Activated CD8-positive, alpha-beta memory T cell treated with anti-CD3 and anti-CD28 coated beads for 48 hours (primary cell): ENCODE measurements at places on chromosomes 2 and 18.

DNA sequence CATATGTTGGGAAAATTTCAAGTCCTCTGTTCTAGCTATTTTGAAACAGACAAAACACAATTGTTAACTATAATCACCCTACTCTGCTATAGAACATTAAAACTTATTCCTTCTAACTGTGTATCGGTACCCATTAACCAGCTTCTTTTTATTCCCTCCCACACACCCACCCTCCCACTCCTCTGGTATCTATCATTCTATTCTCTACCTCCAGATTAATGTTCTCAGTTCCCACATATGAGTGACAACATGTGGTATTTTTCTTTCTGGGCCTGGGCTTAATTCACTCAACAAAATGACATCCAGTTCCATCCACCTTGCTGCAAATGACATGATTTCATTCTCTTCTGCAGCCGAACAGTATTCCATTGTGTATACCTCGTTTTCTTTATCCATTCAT is 43.3 kb downstream of the EXOC6B start:
- no peak for DNase-seq

DNA sequence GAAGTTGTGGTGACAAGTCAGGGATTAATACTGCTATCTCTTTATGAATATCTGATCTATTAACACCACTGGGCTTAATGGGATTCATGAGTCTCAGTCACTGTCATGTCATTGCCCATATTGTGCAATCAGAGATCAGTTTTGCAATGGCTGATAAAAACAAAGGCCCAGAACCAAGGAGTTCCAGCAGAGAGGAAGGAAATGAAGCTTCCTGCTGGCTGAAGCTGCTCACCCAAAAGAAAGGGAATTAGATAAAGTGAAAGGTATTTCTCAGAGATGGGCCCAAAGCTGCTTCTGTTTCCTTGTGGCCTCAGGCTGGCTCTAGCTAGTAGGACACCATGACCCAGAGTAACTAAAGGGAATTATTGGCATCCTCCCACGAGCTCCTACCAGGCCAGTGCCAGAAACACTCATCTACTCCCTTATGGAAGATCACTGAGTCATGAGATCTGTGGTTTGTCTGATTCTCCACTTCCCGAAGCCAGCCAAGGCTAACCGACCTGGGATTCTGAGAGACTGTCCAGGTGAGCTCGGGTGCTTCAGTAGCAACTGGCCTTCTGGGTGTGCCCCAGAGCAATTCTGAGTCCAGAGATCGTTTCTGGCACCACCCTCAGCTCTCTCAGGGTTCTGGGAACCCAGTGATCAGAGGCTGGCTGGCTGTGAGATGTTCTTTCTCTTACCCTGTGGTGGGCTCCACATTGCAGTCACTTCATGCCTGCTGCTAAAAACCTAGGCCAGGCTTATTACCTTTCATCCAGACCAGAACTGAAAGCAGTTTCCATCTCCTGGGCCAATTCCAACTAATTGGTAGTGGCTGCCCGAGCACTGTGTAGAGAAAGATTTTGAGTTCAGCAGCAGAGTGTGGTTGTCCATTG is 129.5 kb upstream of the PELI1 start:
- DNase-seq, result no peak

- no peak for DNase-seq
Observed at GRCh38 chr2:45024600-45025291, 15.5 kb upstream of the SIX2 start.

- no peak for DNase-seq
Observed at GRCh38 chr2:64260093-64260803, 116.0 kb upstream of the PELI1 start.

DNA sequence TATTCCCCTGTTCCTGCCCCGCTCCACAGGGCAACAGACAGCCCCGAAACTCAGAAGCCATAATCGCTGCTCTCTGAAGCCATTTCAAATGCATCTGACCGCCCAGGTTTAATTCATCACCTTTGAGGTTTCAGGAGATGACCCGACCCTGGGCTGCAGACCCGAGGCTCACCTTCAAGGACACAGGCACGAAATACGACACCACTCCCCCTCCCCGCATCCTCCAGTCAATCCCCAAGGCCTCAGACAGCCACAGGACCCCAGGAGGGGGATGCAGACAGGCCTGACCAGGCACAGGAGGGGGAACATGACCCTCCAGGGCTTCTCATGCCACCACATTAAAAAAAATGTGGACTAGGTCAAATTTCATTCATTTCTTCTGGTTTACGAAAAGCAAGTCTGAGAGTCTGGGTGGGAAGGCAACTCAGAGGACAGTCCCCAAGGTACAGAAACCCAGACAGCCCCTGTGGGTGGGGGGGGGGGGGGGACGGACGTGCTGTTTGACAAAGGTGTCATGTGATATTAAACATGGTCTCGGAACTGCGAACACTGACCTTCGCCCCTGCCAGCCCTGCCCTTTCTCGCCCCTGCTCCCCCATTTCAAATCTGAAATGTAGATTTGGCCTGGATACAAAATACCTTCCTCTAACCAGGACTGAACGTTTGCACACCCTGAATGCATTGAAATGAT is 142.9 kb downstream of the BCL11A start:
- no peak for DNase-seq

- no peak for DNase-seq
Observed at GRCh38 chr2:205539603-205540002, 142.7 kb upstream of the NRP2 start.

DNA sequence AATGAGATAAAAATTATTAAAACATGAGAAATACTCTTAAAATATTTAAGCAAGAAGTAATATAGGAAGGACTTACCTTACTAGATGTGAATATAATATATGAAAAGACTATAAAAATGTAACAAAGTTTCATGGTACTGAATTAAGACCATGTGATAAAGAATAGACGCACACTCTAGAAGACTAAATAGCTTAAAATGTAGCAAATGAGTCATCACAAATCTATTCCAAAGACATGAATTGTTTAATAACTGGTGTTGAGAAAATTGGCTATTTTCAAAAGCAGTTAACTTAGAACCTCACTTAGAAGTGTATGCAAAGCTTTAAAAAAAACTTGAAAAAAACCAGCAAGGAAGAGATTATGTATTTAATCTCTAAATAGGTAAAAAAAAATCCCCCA is 64.1 kb downstream of the POLE4 start:
- no peak for DNase-seq

DNA sequence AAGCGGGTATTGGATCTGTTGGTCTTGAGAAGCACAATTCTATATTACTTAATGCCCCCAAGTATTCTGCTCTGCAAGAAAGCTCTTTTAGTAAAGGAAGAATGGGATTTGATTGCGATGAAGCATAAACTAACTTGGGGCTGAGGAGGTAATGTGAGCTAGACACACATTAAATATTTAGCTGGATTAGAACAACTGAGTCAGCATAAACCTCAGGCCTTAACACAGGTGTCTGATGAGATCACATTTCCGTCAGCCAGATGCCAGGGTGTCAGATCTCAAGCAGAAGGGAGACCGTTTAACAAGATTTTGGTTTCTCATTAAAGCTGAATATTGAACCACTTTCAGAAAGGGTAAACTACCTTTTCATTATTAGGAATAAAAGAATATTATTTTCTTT is 94.5 kb downstream of the GYPC start:
- no peak for DNase-seq

- no peak for DNase-seq
Observed at GRCh38 chr2:186554429-186554828, 35.4 kb upstream of the ITGAV start.

DNA sequence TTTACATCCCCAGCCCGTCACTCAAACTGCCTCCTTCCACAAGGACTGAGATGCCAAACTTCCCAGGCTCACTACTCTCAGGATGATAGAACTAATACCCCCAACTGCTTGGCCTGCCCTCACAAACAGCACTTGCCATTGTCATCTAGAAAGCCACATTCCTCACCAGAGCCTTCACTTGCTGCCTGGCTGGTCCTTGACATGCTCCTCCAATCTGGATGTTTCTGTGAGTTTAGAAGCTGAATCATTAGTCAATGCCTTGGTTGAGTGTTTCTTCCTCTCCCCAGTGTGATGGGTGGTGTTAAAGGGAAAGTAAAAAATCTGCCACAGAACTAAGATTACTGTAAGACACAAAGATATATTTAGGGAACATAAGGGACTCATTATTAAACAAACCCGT is 52.5 kb downstream of the MARCHF4 start:
- no peak for DNase-seq

DNA sequence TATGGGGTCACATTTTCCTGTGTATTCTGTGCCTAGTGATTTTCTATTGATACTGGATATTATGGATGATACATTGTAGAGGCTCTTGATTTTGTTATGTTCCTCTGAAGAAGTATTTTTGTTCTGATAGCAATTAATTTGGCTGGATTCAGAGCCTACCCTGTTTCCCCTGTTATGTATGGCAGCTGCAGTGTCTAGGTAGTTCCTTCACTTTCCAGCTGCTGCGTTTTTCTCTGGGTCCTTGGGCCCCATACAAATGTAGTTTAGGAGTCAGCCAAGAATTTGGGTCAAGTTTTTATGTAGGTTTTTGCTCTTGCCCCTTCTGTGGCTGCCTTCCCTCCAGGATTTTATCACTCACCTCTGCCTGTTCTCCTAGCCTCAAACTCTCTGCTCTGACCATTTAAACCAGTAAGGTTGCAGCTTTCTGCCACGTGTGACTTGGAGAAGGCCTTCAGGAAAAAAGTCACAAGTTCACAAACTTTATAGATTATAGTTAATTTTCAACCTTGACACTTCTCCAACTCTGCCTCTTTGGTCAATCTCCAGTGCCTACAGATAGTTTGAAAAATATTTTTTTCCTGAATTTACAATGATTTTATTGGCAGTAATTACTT is 47.0 kb downstream of the APLF start:
- no peak for DNase-seq

- DNase-seq, result no peak
Observed at GRCh38 chr2:232632904-232633412, 446 bp upstream of the EFHD1 start.

DNA sequence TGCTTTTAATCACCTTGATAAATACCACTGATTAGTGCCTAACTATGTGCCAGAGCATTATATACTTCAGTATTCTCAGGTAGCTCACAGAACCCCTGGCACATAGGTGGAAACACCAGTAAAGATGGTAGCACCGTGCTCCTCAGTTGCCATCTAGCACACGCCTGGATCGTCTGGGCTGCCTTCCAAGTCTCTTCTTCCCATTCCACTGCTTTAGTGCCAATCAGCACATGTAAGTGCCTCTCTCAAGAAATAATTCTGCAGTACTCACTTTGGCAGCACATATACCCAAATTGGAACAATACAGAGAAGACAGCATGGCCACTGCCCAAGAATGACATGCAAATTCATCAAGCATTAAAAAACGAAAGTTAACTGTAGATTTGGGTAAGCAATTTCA is 13.0 kb downstream of the POLR2D start:
- DNase-seq, result no peak

DNA sequence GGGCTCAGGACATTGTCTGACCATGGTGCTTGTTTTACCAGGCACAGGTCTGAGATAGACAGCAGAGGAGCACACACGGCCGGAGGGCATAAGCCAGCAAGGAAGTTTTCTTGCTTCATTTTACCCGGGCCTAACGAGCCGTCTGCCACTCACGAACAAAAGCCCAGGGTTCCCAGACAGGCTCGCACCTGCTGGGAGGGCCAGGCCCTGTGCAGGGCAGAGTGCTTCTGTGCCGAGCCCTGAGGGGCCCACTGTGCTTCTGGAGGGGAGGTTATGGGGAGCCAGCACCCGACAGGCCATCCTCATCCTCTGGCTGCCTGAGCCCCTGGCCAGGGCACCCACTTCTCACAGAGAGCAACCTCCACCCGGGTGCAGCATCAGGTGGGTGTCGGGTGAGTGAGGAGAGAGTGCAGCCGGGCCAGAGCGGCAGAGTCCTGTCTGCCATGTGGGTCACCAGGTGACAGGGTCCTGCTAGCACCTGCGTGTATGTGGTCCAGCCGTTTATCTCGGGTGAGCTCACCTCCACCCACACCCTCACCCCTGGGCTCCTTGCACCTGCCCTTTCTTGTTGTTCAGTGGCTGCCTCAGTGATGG is 297.9 kb downstream of the NDUFA10 start:
- no peak for DNase-seq

GRCh38 chr2:98099939-98100743 is 13.2 kb downstream of the VWA3B start:
- DNase-seq, result no peak

GRCh38 chr2:226977775-226978190 is 141.9 kb downstream of the RHBDD1 start:
- no peak for DNase-seq

DNA sequence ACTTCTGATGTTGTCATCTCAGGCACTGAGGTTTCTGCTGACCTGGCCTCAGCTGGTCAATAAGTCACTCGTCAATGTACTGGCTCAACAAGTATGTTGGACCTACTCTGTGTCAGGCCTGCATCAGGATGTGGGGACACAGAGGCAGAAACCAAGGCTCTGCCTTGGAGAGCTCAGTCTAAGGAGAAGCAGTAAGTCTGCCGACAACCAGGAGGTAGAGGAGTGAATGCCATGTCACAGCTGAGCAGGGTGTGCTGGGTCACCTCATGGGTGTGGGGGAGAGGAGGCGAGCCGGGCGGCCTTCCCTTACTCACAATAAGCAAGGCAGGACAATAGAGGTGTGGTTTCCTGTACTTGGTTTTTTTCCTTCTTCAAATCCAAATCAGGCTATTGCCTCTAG is 75.8 kb downstream of the COLEC12 start:
- DNase-seq, result no peak
